Amniotic stem cell (primary cell): ENCODE measurements at places on chromosomes 11 and 22.

GRCh38 chr11:75577207-75577606, 15.2 kb downstream of the SERPINH1 start:
- DNase-seq = no peak

DNA sequence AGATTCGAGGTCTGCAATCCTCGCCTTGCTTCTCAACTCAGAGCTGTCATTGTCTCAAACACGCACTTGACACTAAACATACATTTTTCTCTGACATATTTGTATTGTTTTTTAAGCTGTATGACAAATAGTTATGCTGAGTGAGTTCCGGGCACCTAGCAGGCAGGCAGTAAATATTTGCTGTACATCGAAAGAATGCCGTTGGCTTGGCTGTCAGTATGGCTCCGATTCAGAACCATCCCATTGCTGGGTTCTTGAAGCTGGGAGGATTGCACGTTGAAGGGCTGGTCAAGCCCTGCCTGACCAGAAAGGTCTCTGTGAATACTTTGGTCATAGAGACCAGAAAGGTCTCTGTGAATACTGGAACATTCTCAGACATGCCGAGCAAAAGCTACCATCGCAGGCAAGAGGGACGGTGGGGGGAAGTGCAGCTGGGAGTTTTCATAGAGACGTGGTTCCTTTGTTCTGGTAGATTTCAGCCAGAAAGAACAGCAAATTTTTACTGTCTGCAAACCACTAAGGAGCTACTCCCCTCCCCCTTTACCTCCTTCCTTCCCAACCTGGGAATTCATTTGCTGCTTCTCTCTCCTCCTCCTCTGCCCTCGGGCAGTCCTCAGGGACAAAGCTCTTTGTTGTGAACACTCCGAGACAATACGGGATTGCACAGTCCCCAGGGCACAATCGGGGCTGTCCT, 202.2 kb upstream of the SORL1-AS1 start:
- no peak for DNase-seq

DNA sequence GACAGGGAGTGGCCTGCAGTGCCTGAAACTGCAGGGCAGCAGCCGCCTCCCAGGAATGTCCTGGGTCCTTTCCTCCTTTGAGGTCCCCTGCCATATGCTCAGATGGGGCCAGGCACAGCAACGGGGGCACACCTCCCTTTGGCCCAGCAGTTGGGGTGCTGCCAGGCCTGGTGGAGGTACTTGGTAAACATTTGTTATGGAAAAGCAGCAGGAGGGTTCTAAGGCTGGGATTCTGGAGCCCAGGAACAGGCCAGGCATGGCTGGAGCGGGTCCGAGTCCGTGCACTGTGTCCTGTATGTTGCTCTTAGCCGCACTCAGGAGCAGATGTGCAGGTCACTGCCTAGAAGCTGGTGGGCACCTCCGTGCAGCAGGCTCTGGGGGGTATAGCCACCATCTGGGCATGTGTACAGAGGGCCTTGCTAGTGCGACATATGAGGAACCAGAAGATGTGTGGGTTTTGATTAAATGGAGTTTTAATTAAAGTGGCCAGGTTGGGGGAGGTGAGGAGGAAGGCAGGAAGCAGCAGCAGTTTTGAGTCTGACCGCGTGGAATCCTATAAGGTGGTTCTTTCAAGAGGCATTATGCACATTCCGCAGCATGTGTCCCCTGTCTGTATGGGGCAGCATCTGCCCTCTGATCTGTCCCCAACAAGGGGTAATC, 1.5 kb downstream of the ADORA2A start:
- DNase-seq = no peak

DNA sequence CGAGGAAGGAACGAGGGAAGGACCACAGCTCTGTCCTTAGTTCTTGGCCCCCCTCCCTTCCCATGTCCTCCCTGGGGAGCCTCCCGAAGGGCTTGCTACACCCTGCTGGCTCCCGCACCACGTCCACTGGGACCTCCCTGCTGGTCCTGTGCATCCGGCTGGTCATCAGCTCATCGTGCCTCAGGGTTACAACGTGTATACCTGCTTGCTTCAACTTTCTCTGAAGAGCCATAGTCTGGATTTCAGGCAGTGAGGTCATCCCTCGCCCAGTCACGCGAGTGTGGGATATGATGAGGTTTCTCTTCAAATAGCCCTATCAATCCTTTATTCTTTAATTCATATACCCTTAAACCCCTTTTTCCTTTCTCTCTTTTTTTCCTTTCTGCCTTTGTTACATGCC, 21.5 kb upstream of the CECR2 start:
- DNase-seq = no peak

DNA sequence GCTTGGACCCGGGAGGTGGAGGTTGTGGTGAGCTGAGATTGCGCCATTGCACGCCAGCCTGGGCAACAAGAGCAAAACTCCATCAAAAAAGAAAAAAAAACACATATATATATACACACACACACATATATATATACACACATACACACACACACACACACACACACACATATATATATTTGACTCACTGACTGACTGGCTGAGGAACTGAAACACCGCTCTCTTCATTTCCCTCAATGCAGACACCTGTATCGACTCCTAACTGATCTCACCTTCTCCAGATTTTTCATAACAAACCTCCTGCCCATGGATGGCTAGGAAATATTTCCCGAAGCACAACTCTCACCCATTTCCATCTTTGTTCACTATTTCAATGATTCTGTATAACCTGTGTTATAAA, 140.7 kb upstream of the ANO3 start:
- DNase-seq = no peak

DNA sequence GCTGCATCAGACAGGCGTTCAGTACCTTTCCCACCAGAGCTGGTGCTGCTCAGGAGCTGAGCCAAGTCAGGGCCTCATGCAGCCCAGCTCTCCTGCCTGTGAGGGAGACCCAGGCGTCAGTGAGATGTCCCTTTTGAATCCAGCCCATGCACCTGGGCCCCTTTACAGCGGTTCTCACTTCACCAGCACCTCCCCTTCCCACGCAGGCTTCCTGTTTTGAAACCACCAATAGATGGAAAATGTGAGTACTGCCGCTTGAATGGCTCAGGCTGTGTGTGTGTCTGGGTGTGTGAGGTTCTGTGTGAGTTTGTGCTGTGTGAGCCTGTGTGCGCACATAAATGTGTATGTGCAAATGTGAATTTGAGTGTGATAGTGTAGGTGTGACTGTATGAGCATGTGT, 88.4 kb downstream of the UBASH3B start:
- DNase-seq = no peak

GRCh38 chr11:82384308-82384707, 349.4 kb downstream of the FAM181B start:
- DNase-seq = no peak

- DNase-seq = no peak
Measured at GRCh38 chr11:105208019-105208418, 68.5 kb upstream of the CARD18 start.

DNA sequence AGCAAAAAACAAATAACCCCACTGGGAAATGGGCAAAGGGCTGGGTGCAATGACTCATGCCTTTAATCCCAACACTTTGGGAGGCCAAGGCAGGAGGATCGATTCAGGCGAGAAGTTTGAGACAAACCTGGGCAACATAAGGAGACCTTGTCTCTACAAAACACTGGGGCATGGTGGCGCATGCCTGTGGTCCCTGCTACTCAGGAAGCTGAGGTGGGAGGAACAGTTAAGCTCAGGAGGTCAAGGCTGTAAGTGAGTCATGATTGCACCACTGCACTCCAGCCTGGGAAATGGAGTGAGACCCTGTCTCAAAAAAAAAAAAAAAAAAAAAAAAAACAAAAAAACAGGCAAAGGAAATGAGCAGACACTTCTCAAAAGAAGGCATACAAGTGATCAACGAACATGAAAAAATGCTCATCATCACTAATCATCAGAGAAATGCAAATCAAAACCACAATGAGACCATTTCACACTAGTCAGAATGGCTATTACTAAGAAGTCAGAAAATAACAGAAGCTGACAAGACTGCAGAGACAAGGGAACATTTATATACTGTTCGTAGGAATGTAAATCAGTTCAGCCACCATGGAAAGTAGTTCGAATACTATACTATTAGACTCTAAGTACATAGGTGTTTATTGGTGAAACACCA, 48.2 kb upstream of the SMCO4 start:
- DNase-seq = no peak

- no peak for DNase-seq
Measured at GRCh38 chr11:9002920-9003572, 755 bp downstream of the NRIP3 start.

GRCh38 chr11:118434553-118435289, 1.6 kb upstream of the KMT2A start:
- DNase-seq = no peak

- DNase-seq = peak; percentile 61
Measured at GRCh38 chr22:21947040-21948014, 5.3 kb downstream of the PPM1F start.

GRCh38 chr11:129018991-129019390, 76.3 kb upstream of the TP53AIP1 start:
- DNase-seq = no peak
